ENCODE measurements at places on chromosomes 5 and 9. TPM values are rescaled to one million over a fixed set of nuclear protein-coding genes. Genes with fewer than 3 reads are reported as not detected.

The CEL gene
- 3.2 TPM for polyA plus RNA-seq

The OR1L8 gene
- polyA plus RNA-seq: not detected

The ZNF79 gene
- polyA plus RNA-seq: 2.4 TPM

The PCYOX1L gene
- 1.3 TPM for polyA plus RNA-seq

The WNK2 gene
- 13.8 TPM for polyA plus RNA-seq

The HRCT1 gene
- polyA plus RNA-seq: 7.8 TPM

The GPRIN1 gene
- polyA plus RNA-seq: 9.0 TPM

The N4BP3 gene
- polyA plus RNA-seq: 0.22 TPM

The BASP1 gene
- 5.5 TPM for polyA plus RNA-seq

The DDX4 gene
- not detected for polyA plus RNA-seq

The STRBP gene
- 22.9 TPM for polyA plus RNA-seq

The SNX24 gene
- 32.0 TPM for polyA plus RNA-seq

The CFAP77 gene
- not detected for polyA plus RNA-seq

The AMBP gene
- 1.8 TPM for polyA plus RNA-seq

The HTR1A gene
- not detected for polyA plus RNA-seq

The PAPPA gene
- not detected for polyA plus RNA-seq

The C5orf52 gene
- polyA plus RNA-seq: not detected

The AGXT2 gene
- polyA plus RNA-seq: 47.0 TPM

The PCDHGA7 gene
- 0.32 TPM for polyA plus RNA-seq

The SPATA31A5 gene
- not detected for polyA plus RNA-seq

The KIF4B gene
- polyA plus RNA-seq: not detected

The PLCXD3 gene
- 1.7 TPM for polyA plus RNA-seq

The GFM2 gene
- polyA plus RNA-seq: 9.5 TPM

The CATSPER3 gene
- polyA plus RNA-seq: 3.2 TPM

The IFNA13 gene
- not detected for polyA plus RNA-seq

The BARHL1 gene
- polyA plus RNA-seq: not detected

The BTNL3 gene
- 162 TPM for polyA plus RNA-seq

The PCDHA6 gene
- polyA plus RNA-seq: not detected

The CNTNAP3B gene
- 3.5 TPM for polyA plus RNA-seq

The PFN3 gene
- polyA plus RNA-seq: not detected

The C9orf153 gene
- 0.10 TPM for polyA plus RNA-seq

The GLRA1 gene
- polyA plus RNA-seq: not detected

The TEX48 gene
- not detected for polyA plus RNA-seq

The OR13J1 gene
- polyA plus RNA-seq: not detected
